Activated T-cell treated with anti-CD3 and anti-CD28 coated beads for 1 hour (primary cell): ENCODE measurements at places on chromosomes 1 and 21.
A peak's percentile ranks its signal among the peaks of the same experiment; 100 is the strongest.

GRCh38 chr1:4933232-4933631 is 278.8 kb downstream of the AJAP1 start:
- DNase-seq = no peak

DNA sequence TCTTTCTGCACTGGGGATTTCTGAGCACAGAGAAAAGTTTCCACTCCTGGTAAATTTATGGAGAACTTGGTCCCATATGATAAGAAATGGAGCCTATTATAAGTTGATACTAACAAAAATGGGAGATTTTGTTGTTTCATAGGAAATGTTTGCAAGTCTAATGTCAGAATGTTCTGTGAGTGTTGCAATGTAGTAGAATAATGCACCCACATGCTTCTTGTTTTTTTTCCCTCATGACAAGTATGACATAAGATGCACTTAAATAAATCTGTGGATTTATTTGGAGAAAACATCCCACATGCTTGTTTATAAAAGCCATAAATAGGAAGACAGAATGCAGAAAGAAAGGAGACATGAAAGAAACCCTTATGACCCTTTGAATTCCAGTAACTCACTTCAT is 50.8 kb upstream of the KCNJ6 start:
- DNase-seq = no peak

DNA sequence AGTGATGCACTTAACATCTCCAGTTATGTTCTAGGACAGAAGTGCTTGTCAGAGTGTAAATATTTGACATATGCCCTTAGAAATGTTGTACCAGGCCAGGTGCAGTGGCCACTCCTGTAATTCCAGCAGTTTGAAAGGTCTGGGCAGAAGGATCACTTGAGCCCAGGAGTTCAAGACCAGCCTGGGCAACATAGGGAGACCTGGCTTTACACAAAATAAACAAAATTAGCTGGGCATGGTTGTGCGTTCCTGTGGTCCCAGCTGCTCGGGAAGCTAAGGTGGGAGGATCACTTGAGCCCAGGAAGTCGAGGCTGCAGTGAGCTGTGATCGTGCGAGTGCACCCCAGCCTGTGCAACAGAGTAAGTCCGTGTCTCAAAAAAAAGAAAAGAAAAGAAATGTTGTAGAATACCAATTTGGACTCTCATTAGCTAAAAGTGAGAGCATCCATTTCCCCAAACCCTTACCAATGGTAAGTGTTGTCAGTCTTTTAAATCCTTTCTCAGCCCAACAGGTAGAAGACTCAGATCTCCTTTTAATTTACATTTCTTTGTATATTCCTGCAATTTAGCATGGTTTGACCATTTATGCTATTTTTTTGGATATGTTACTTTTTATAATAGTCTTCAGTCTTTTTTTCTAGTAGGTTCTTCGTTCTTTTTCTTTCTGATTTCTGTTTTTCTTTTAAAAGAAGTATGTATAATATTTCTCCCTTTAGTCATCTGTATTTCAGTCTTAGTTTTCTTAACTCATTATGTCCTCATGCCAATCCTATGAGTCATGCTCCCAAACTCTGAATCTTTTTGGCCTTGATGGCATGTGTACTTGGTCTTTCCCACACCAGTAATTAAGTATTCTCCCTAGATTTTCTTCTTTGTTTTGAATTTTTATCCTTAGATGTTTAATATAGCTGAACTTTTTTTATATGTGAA is 74.4 kb downstream of the CAMTA1 start:
- no peak for DNase-seq

DNA sequence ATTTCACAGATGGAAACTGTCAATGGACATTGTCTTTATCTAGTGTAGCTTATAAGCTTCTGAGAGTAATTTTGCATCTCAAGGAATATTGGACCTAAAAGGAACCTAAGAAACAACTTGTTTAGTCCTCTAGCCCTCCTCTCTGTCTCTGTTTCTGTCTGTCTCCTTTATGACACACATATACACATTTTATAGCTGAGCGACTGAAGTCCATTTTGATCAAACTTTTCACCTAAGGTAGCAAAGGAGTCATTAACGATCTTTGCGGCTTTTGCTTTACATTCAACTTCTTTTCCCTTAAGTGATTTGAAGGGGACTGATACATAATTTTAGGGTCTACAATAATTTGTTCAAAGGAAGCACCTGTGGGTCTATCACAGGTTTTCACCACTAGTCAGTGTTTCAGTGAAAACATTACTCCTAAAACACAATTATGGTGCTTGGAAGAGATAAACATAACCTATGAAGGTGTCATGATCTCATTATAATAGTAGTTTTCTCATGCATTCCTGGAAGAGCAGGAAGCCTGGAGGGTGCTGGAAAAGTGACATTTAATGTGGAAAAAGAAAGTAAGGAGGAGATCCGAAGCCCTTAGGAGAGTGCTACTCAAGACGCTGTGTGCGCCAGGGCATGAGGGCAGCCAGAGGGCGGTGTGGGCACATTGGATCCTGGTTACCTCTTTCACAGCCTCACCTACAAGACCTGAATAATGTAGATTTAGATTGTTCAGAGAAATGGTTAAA is 248.6 kb downstream of the DNM3 start:
- peak; percentile 50 for DNase-seq

- DNase-seq = no peak
Observed at GRCh38 chr1:113793878-113794834, 18.1 kb downstream of the RSBN1 start.

- no peak for DNase-seq
Observed at GRCh38 chr1:168762473-168762872, 33.5 kb upstream of the DPT start.

DNA sequence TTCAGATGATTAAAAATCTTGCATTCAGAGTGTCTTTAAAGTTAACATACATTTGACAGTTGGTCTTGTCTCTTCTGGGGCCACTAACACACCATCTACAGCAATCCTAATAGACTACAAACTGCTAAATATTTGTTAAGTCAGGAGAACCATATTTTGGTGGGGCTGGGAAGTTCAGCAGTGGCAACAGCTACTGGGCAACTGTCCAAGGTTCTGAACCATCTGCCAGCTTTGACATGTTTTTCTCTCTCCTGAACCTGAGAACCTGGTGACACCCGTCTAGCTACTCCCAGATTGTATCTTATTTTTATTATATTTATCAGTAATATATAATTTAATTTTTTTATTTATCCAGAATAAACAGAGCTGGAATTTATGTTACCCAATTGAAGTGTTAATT is 199.0 kb upstream of the DPYD start:
- no peak for DNase-seq

DNA sequence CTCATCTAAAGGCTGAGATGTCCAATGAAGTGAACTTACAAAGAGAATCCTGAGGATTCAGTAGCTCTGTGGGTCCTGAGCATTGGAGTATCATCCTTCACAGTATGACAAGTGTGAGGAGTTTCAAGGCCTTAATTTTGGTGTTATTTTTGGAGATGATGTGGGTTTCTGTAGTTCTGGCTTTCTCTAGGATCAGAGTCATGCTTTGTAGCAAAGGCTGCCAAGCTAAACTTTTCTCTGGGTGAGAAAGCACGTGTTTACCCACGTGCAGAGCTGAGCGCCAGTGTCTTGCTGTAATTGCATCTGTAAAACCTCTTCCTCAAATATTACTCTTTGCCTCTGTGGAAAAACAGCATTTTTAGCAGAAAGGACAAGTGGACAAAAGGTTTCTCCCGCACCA is 387.8 kb upstream of the LYPLAL1 start:
- DNase-seq = no peak

GRCh38 chr1:201144701-201145100 is 9.6 kb downstream of the TMEM9 start:
- no peak for DNase-seq

- no peak for DNase-seq
Observed at GRCh38 chr1:152932170-152932811, 14.7 kb upstream of the SPRR5 start.

DNA sequence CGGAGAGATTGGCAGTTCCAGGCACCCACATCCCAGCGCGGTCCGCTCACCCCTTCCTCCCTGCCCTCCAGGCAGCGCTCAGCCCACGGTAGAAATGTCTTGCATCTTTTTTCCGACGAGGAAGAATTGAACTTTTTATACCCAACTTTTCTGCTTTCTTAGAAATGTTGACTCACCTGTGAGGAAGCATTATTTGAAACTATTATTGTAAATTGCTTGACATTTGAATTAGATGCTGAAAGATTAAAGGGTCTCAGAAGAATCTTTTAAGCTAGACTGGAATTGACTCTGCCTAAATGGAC is 912 bp upstream of the SIPA1L2 start:
- no peak for DNase-seq
